Posterior vena cava (tissue), 2 donors: ENCODE measurements at places on chromosomes 6 and 20.

- DNase-seq = peak; percentile 78
Measured at GRCh38 chr6:149031859-149032598, 285.2 kb downstream of the UST start.

DNA sequence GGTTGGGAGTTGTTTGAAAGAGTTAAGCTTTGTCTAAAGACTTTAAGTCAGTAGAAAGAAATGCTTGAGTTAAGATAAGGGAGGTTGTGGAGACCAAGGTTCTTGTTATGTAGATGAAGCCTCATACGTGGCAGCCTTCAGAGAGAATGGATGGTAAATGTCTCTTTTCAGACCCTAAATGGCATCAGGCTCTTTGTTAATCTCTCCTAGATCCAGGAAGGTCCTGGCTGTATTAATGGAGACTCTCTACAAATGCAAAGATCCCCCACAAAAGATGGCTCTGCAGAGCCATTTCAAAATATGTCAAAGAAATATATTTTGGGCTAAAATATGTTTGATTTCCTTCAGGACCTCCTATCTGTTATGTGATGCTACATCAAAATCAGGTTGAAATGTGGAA, 161.6 kb downstream of the ADAT2 start:
- DNase-seq = no peak

GRCh38 chr20:53034899-53035298, 62.7 kb downstream of the TSHZ2 start:
- DNase-seq = no peak

DNA sequence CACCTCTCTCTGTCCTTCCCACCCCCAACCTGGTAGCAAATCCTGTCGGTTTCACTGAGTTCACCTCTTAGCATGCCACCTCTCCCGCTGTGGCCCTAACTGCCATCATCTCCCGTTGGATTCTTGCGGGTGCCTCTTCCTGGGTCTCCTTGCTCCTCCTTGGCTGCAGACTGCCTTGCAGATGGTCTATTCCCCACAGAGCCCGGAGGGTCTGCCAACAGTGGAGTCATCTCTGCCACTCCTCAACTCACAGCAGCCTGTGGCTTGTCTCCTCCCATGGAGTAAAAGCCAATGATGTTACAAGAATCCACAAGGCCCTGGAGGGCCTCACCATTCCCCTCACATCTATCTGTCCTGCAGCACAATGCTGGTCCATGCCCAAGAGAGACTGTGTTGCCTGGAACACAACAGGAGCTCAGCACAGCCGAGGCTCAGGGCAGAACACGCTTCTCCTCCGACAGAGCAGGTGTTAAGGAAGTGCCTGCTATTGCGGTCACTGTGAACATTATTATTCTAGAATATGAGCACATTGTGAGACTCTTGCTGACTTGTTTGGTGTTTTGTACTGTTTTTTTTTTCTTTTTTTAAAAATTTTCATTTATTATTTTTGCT, 241.8 kb upstream of the SULF2 start:
- DNase-seq = no peak

DNA sequence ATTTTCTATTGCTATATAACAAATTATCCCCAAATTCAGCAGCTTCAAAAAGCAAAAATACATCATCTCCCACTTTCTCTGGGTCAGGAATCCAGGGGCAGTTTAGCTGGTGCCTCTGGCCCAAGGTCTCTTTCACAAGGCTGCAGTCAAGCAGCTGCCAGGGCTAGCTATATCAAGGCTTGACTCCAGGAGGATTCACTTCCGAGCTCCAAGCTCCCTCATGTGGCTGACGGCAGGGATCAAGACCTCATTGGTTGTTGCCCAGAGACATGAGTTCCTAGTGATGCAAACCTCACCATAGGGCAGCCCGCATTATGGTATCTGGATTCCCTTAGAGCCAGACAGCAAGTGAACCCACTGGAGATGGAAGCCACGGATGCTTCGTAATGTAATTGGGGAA, 1.3 kb upstream of the VNN1 start:
- no peak for DNase-seq

DNA sequence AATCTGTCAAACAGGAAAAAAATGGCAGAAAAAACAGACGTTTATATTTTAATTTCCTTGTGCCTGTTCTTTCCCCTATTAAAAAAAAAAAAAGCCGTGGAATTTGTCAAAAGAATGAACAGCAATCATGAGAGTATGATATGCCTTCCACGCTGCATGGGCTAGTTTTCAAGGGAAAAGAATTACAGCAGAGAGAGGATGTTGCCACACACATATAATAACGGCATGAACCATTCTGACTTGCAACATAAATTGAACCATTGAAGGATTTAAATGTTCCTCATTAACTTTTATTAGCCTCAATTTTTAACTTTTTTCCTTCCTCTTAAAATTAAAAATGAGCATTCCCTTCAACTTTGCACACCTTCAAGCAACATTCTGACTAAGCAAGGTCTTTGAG, 301.8 kb downstream of the FOXC1 start:
- DNase-seq = no peak

GRCh38 chr6:169035385-169036240, 218.0 kb downstream of the THBS2 start:
- peak; percentile 66 for DNase-seq

DNA sequence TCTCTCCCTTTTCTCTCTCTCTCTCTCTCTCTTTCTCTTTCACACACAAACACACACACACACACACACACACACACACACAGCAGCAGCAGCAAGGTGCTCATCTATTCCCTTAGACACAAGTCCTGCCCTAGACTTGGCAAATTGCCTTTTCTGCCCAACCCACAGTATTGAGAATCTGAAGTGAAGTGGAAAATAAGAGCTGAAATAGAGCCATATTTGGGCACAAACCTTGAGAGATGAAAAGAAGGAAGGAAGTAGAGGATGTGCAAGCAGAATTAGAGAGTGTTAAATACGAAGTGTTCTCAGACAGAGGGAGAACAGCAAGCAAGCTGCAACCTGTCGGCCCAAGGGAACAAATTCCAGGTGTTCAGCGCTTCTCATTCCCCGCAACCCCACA, 557.5 kb upstream of the NOX3 start:
- no peak for DNase-seq

DNA sequence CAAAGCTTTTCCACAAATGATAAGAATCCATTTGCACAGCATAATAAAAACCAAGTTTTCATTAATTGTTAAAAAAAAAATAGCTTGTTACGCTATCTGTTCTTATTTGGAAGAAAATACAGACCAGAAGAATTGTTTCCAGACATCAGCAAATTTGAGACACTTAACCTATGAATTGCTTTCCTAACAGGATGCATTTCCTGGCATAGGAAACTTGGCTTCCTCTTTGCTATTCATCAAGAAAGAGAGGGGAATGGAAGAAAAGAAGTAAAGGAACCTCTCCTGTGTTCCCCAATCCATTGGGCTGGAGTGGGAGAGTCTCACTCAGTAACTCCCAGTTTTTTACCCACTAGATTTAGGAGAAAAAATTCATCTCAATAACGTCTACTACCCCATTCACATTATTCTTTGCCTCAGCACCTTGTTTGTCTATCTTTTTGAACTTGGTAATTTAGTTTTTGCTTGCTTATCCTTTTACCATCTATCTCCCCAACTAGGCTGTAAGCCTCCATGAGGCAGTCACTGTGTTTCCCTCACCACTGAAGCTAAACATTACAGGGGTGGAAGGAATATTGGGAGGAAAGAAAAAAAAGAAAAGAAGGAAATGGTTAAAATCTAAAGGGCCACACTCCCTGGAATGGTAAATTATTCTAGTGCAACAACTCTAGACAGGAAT, 150.3 kb downstream of the COL21A1 start:
- no peak for DNase-seq

- no peak for DNase-seq
Measured at GRCh38 chr20:35985806-35986205, 17.4 kb downstream of the CNBD2 start.

GRCh38 chr6:70110126-70111022, 192.5 kb downstream of the COL9A1 start:
- DNase-seq = no peak

DNA sequence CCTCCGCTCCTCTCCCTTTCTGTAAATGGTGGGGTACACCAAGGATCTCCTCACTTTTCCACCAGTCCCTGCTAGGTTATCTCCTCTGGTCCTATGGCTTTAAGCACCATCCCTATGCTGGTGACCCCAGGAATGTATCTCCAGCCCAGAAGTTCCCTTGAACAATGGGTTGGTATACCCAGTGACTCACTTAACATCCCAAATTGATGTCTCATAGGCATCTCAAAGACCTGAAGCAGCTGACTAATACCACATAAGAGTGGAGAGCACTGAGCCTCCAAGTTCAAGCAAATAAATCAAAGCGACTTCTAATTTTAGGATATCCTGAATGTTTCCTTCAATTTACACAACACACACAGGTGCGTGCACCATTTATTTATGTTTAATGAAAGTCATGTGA, 48.3 kb downstream of the ADGRF1 start:
- no peak for DNase-seq

DNA sequence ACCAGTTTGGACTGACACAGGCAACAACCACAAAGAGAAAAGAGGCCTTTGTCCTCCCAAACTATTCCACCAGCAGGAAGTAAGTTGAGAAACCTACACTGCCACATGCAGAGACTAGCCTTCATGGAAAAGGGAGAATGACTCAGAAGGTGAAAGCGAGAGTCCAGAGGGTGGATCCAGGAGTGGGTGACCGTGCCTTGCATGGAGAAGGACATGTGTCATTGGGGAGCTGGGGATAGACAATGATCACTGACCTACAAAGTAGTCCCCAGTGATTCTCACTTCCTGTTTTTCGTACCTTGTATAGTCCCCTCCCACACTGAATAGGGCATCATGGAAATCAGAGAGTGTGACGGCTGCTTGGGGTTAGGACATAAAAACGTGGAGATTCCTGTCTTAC, 91.9 kb downstream of the MYLK4 start:
- DNase-seq = no peak

DNA sequence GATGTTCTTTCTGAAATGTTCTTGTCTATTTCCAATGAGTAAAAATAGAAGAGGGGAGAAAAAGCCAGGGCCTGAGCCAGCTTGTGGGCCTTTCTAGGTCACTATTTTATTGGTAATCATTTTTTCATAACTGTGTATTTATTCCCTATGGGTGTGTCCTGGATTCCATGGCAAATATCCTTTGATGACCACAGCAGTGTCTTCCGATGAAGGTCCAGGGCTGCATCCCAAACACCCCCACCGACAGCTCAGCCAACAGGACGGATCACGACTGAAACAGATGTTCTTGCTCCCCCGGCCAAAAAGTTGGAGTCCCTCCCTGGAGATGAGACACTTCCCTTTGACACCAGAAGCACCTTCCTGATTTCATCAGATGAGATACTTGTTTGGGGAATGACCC, 105.4 kb upstream of the PLEKHG1 start:
- DNase-seq = no peak

- no peak for DNase-seq
Measured at GRCh38 chr6:116173928-116174327, 48.0 kb upstream of the COL10A1 start.

DNA sequence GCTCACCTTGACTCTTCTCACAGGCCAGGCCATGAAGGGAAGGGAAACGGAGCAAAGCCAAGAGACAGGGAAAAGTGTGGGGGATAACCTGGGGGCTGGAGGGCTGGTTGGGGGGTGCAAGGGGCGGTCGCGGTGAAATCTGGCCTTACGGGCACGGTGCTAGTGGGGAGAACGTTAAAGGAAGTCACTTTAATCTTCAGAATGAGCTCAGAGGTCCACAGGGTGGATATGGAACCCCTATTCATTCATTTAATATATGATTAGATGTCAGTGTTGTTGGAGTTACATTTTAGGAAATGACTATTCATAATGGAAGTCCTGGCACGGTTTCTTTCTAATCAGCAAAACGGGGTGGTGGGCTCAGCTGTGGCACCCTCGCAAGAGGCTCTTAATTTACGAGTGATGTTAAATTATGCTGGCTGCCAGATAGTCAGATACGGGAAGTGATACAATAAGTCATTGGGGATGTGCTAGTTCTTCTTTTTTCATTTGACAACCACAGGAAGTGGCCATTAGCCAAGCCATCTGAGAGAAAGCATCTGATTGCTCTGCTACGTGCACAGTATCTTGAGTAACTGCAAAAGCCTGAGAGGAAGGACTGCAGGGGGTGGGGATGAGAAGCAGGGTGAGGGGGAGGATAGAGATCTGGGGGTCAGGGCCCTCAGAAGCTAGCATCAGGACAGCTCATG, 253.0 kb downstream of the QKI start:
- DNase-seq = no peak

GRCh38 chr6:72869621-72870020, 247.8 kb downstream of the KCNQ5 start:
- no peak for DNase-seq

- no peak for DNase-seq
Measured at GRCh38 chr6:24324617-24325016, 33.2 kb downstream of the DCDC2 start.

- DNase-seq = no peak
Measured at GRCh38 chr6:79842376-79843040, 104.8 kb downstream of the ELOVL4 start.

GRCh38 chr20:13355411-13355810, 134.3 kb downstream of the ISM1 start:
- DNase-seq = no peak

DNA sequence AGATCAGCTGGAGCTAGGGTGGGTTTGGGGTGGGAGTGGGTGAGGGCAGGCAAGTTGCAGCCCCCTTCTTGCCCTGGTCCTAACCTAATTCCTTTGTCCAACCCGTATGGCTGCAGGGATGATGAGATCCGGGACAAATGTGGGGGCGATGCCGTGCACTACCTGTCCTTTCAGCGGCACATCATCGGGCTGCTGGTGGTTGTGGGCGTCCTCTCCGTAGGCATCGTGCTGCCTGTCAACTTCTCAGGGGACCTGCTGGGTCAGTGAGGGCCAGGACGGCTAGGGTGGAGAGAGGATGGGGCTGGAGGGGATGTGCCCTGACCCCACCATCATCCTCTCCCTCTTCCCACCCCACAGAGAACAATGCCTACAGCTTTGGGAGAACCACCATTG, 12.0 kb downstream of the TMEM63B start:
- peak; percentile 54 for DNase-seq

GRCh38 chr6:114247101-114247500, 95.7 kb downstream of the HS3ST5 start:
- DNase-seq = no peak

DNA sequence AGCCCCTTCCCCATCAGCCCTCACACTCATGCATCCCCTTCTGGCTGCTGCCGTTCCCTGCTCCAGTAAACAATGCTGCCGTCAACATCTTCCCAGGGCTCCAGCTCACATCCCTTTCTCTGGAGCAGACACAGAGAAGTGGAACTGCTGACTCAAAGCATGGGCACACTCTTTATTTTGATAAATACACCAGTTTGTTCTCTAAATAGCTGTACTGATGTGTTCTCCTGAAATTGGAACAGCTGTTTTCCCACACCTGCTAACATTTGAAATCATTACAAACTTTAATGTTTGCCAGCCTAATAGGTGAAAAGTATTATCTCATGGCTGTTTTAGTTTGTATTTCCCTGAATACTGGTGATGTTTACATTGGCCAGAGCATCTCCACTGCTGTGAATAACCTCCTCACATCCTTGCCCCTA, 102.1 kb upstream of the NXT1 start:
- DNase-seq = no peak

- no peak for DNase-seq
Measured at GRCh38 chr6:54801669-54802068, 44.9 kb upstream of the FAM83B start.

GRCh38 chr6:70991253-70991652, 34.4 kb upstream of the B3GAT2 start:
- no peak for DNase-seq
